Activated CD8-positive, alpha-beta memory T cell treated with anti-CD3 and anti-CD28 coated beads for 24 hours (primary cell): ENCODE measurements at places on chromosomes 7 and 10.

- no peak for DNase-seq
Observed at GRCh38 chr7:151381098-151381347, 28.8 kb downstream of the WDR86 start.

- no peak for DNase-seq
Observed at GRCh38 chr7:92621561-92622023, 31.4 kb upstream of the FAM133B start.

DNA sequence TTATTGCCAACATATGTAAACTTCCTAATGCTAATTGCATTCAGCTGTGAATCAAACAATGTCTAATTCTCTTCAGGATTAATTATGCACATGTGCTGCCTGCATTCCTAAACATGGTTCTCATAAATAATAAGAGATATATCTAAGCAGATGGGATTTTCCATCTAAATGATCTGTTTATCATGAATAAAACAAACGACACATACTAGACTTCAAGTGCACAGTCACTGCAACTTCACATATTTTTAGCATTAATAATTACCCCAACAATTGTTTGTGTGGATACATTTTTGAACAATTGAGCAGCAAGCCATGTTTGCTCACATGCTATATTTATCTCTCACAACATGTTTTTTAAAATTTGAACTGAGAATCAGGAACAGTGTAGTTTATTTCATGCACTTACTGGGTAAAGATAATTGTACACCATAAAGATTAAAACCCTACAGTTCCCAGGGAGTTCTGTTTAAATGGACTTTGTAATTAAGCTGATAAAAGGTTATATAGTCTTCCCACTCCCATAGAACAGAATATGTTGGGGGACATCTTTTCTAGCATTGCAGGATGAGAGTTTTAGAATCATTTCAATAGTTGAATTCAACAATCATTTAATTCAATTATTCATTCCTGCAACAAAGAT, 378.5 kb downstream of the MDFIC start:
- no peak for DNase-seq

GRCh38 chr10:122656308-122656705, 43.3 kb downstream of the C10orf120 start:
- no peak for DNase-seq

- no peak for DNase-seq
Observed at GRCh38 chr10:132173185-132173584, 13.6 kb upstream of the DPYSL4 start.

DNA sequence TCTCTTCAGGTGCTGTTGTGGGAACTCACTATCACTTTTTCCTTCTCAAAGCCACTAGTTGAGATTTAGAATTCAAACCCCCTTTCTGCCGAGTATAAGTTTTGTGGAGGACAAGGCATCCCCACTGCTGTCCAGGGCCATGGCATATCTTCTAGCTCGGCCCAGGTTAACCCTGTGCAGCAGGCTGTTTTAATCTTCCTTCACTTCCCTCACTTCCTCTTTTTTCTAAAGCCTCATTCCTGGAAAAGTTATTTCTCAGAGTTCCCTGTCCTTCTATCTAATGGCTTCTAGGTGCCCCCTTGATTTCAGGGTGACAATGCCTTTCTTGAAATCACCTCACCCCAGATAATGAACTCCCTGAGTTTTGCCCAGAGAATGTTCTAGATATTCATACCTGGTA, 222.3 kb downstream of the SNX10 start:
- DNase-seq, result no peak

GRCh38 chr10:11249808-11250195, 232.1 kb downstream of the CELF2 start:
- no peak for DNase-seq

GRCh38 chr10:60549686-60550085, 160.0 kb upstream of the ANK3 start:
- DNase-seq, result no peak

GRCh38 chr7:135768467-135768866, 19.9 kb upstream of the FAM180A start:
- no peak for DNase-seq

DNA sequence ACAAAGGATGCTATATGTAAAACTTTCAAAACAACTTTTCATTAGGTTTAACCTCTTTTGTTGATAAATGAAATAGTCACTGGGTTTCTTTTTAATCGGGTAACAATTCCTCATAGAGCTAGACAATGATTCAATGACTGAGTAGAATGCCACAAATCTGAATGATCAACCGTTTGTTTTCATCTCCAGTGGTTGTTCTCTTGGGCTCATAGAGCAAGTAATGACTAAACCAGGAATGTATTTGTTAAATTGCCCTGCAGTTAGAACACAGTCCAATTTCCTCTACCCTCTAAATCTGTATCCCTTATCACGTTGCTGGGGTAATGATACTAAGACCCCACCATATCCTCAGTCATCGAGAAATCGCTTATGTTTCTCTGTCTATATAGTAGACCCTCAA, 40.0 kb downstream of the CNNM1 start:
- DNase-seq, result no peak

DNA sequence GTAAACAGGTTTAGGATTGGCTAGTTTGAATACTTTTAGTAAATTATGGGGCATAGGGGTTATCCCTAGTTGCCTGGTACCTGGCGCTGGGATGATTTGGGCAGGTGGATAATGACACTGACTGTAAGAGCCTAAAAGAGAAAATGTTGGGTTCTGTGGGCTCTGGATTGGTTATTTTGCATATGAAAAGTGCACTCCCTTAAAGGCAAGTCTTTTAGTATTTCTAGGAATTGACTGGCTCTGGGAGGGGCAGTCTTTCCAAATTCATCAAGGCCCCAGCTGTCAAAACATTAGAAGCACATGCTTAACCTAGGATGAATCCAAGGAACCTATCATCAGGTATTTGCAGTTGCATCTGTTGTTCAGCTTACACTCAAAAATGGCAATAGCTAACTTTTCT, 454.6 kb upstream of the SORCS1 start:
- DNase-seq, result no peak

DNA sequence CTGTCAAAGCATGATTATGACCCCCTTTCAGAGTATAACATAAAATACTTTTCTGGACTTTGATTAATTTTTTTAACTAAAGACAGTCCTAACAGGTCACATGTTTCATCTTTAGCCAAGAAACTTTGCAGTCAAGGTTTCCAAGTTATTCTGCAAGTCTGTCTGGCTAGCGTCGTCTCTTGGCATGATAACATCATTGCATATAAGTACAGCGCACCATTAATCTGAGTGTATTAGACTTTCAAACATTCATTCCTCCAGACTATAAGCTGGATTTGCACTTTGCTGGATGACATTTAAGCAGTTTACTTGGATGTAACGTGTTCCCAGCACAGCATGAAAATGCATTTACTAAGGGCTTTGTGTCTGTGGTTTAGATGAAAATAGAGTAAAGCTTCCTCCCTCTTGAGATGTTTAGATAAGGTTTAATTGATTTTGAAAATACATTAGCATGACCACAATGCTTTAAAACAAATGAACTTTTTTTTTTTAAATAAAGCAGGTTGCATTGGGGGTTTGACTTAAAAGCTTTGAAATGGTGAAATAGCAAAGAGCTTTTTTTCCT, 349.0 kb upstream of the MTPN start:
- no peak for DNase-seq
